ENCODE measurements at places on chromosomes 6 and 20. TPM values are rescaled to one million over a fixed set of nuclear protein-coding genes. Genes with fewer than 3 reads are reported as not detected.

Gene DEFB132
- total RNA-seq, result not detected

DNA sequence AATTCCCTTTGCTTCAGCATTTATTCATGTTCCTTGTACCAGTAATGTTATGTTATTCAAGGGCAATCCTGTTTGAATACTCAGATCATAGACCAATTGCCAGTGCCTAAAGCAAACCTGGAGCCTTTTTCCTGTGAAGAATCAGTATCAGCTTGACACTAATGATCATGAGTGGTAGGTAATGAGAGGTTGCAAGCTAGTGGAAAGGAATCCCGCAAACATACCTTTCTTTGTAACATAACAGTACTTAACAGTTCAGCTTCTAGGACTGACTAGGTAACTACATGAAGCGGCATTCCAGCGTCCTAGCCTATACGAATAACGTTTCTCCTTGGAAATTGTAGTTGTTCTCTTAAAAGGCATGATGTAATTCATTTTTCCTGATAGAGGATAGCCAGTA, 253.7 kb downstream of the TMEM242 start:
- no peak overlapping the region for H3K27ac ChIP-seq
- H3K27me3 ChIP-seq, result no peaks in the 10 kb centered on the region
- H3K4me3 ChIP-seq, result no peak overlapping the region
- H3K4me1 ChIP-seq, result peaks cover 39% of the 10 kb centered on the region
- no peak for DNase-seq

DNA sequence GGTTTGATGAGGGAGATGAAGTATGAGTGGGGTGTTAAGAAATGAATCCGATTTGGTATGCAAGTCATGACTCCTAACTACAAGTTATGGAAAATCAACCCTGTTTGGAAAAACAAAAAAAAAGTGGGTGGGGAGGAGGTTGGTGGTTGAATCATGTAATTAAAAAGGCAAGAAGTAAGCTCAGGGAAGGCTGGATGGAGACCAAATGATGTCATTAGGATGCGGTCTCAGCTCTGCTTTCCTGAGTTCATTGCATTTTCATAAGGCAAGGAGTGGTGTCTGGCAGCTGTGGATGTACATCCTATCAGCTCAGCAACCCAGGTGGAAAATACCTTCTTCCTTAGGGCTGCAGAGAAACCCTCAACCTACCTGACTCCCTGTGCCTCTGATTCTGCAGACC, 60.4 kb upstream of the AKAP12 start:
- H3K27ac ChIP-seq, result no peak overlapping the region
- H3K36me3 ChIP-seq, result no peaks in the 10 kb centered on the region
- H3K27me3 ChIP-seq, result peaks cover 23% of the 10 kb centered on the region
- H3K4me1 ChIP-seq, result no peaks in the 10 kb centered on the region

GRCh38 chr6:108446629-108447150, 114.0 kb upstream of the FOXO3 start:
- H3K36me3 ChIP-seq, result no peaks in the 10 kb centered on the region
- H3K27me3 ChIP-seq, result peaks cover 11% of the 10 kb centered on the region
- DNase-seq, result no peak
- peaks cover 20% of the 10 kb centered on the region for H3K4me1 ChIP-seq
- no peak overlapping the region for H3K27ac ChIP-seq

DNA sequence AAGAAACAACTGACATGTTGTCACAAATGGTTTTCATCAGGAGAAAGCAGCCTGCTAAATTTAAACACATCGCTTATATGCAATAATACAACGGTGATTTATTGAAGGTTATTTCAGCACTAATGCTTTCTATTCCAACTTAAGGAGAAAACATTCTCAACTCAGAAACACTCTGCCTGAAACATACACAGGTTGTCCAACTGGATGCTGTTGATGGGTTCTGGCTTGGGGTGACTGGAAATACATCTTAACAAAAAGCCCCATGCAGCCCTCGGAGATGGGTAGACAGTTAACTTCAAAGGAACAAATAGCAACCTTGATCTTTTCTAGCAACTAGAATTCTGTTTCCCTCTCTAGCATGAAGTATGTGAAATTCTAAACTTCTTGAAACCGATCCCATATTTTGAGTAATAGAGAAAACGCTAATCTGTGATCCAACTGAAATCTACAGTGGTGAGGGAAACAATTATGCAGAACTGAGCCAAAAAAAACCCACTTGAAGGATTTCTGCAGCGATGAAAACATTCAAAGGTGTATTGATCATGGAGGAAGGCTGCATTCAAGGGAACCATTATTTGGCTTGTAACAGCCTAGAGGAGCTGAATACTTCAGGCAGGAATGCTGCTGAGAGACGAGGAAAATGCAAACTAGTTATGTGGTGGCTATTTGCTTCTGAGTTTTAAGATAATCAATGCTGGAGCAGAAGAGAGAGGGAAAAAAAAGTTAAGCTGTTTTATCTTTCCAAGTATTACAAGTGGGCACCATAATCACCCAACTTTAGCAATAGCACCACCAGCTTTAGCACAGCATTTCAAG, 6.9 kb downstream of the ZMYND8 start:
- H3K27me3 ChIP-seq, result no peaks in the 10 kb centered on the region
- peaks cover 16% of the 10 kb centered on the region for H3K4me1 ChIP-seq
- no peak overlapping the region for H3K4me3 ChIP-seq
- no peak overlapping the region for H3K27ac ChIP-seq
- H3K36me3 ChIP-seq, result peaks cover 29% of the 10 kb centered on the region

- DNase-seq, result no peak
- no peaks in the 10 kb centered on the region for H3K36me3 ChIP-seq
Measured at GRCh38 chr6:16168858-16169257, 40.0 kb downstream of the MYLIP start.

Gene UBD
- total RNA-seq, result 0.31 TPM

GRCh38 chr6:122726649-122727048, 52.9 kb upstream of the FABP7 start:
- peaks cover 4% of the 10 kb centered on the region for H3K27me3 ChIP-seq
- H3K36me3 ChIP-seq, result no peaks in the 10 kb centered on the region
- no peak overlapping the region for H3K27ac ChIP-seq
- no peak for DNase-seq

- no peaks in the 10 kb centered on the region for H3K27me3 ChIP-seq
- H3K4me3 ChIP-seq, result no peak overlapping the region
- H3K36me3 ChIP-seq, result no peaks in the 10 kb centered on the region
- peaks cover 4% of the 10 kb centered on the region for H3K4me1 ChIP-seq
- no peak overlapping the region for H3K27ac ChIP-seq
- no peak for DNase-seq
Measured at GRCh38 chr6:143564484-143565017, 53.0 kb upstream of the FUCA2 start.

Gene RIN2
- not detected for total RNA-seq

DNA sequence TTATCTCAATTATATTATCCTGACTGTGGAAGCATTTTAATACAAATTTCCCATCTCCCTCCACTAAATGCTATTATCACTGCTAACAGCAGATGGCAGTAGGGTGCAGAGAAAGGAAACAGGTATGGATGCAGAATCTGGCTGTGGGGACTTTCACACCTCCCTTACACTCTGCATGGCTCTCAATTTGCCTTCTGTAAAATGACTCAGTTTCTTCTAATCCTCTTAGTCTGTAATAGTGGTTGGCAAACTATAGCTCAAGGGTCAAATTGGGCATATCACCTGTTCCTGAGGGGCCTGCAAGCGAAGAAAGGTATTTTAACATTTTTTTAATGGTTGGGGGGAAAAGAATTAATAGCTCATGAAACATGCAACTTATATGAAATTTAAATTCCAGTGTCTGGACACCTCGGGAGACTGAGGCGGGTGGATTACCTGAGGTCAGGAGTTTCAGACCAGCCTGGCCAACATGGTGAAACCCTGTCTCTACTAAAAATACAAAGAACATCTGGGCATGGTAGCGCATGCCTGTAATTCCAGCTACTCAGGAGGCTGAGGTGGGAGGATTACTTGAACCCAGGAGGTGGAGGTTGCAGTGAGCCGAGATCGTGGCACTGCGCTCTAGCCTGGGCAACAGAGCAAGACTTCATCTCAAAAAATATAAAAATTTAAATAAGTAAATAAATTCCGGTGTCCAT, 83.5 kb downstream of the ZMYND8 start:
- peaks cover 44% of the 10 kb centered on the region for H3K4me1 ChIP-seq
- no peaks in the 10 kb centered on the region for H3K27me3 ChIP-seq
- peak overlapping the region; percentile 96 for H3K27ac ChIP-seq
- H3K4me3 ChIP-seq, result peak overlapping the region; percentile 43

GRCh38 chr6:113202852-113203714, 654.1 kb upstream of the MARCKS start:
- no peak overlapping the region for H3K4me3 ChIP-seq
- no peak overlapping the region for H3K27ac ChIP-seq
- no peaks in the 10 kb centered on the region for H3K36me3 ChIP-seq
- no peak for DNase-seq
- no peaks in the 10 kb centered on the region for H3K4me1 ChIP-seq

Gene TSPO2
- total RNA-seq, result not detected

DNA sequence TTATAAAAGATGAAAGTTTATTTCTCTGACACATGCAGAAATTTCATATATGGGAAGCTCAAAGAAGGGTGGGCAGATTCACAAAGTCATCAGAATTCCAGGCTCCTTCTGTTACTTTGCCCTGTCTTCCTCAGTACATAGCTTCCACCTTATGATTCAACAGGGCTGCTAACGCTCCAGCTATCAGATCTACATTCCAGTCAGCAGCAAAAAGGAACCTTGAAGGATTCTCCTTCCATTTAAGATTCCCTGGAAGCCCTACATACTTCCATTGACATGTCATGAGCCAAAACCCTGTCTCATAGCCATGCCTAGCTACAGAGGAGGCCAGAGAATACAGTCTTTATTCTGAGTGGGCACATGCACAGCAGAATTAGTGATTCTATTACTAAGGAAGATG, 103.3 kb downstream of the NCR2 start:
- H3K36me3 ChIP-seq, result no peaks in the 10 kb centered on the region
- peaks cover 40% of the 10 kb centered on the region for H3K4me1 ChIP-seq
- peaks cover 5% of the 10 kb centered on the region for H3K27me3 ChIP-seq
- peak overlapping the region; percentile 38 for H3K27ac ChIP-seq
- no peak overlapping the region for H3K4me3 ChIP-seq

- H3K36me3 ChIP-seq, result no peaks in the 10 kb centered on the region
- no peak for DNase-seq
- H3K27ac ChIP-seq, result no peak overlapping the region
- H3K27me3 ChIP-seq, result peaks cover 10% of the 10 kb centered on the region
Measured at GRCh38 chr6:6538261-6538660, 50.3 kb upstream of the LY86 start.

DNA sequence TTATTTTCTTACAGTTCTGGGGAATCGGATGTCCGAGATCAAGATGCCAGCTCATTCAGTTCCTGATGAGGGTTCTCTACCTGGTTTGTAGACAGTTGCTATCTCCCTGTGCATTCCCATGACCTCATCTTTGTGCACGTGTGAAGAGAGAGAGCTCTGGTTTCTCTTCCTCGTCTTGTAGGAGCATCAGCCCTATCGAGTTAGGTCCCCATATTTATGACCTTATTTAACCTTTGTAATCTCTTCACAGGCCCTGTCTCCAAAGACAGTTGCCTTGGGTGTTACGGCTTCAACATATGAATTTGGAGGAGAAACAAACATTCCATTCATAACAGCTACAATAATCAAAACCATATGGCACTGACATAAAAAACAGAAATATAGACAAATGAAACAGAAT, 455.3 kb downstream of the HACE1 start:
- no peak overlapping the region for H3K27ac ChIP-seq
- DNase-seq, result no peak
- H3K36me3 ChIP-seq, result no peaks in the 10 kb centered on the region
- no peaks in the 10 kb centered on the region for H3K4me1 ChIP-seq
- no peaks in the 10 kb centered on the region for H3K27me3 ChIP-seq

Gene HSD17B8
- total RNA-seq, result 33.5 TPM

Gene MARCKS
- total RNA-seq, result 0.17 TPM

- no peaks in the 10 kb centered on the region for H3K36me3 ChIP-seq
- no peak overlapping the region for H3K27ac ChIP-seq
- H3K27me3 ChIP-seq, result peaks cover 15% of the 10 kb centered on the region
Measured at GRCh38 chr6:70171236-70171635, 131.6 kb downstream of the COL9A1 start.

DNA sequence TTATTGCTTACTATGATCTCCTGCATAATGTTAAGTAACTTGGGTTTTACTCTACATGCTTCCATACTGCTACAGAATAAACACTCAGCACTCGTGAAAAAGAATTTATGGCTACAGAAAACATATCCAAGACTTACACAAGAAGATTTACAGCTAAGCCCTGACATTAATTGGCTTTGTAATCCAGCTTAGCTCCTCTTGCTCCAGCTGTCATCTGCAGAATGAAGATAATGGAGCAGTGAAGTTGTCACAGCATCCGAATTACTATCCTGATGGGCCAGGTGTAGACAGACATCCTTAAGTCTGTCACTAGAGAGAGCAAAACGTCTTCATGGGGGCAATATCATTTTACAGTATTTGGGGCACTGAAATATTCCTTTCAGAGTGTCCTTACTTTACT, 155.3 kb downstream of the PRKN start:
- H3K27ac ChIP-seq, result no peak overlapping the region
- H3K27me3 ChIP-seq, result no peaks in the 10 kb centered on the region
- DNase-seq, result no peak
- no peak overlapping the region for H3K4me3 ChIP-seq
- no peaks in the 10 kb centered on the region for H3K4me1 ChIP-seq

- H3K4me3 ChIP-seq, result no peak overlapping the region
- no peak for DNase-seq
- peaks cover 44% of the 10 kb centered on the region for H3K27me3 ChIP-seq
- H3K36me3 ChIP-seq, result no peaks in the 10 kb centered on the region
Measured at GRCh38 chr6:44278315-44278714, 8.1 kb downstream of the TMEM151B start.

DNA sequence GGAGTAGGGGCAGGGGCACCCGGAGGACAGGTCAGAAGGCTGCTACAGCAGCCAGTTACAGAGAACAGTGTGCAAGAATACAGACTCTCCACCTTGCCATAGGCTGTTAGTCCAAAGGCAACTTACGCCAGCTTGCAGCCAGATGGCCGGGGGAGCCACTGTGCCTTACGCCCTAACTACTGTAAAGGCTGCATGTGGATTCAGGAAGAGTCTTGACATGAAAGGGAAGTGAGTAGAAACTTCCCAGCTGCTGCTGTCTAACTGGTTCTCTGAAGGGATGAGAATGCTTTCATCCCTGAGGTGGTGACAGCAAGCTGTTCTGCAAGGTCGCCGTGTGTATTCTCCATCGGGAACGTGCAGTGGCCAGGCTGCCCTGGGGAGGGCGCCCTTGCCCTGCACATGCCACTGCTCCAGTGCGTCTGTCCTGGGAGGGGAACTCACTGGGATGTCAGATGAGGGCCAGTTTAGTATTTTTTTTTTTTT, 46.1 kb downstream of the LYRM4 start:
- peaks cover 13% of the 10 kb centered on the region for H3K36me3 ChIP-seq
- H3K4me3 ChIP-seq, result no peak overlapping the region
- peaks cover 4% of the 10 kb centered on the region for H3K4me1 ChIP-seq
- H3K27ac ChIP-seq, result no peak overlapping the region
- H3K27me3 ChIP-seq, result no peaks in the 10 kb centered on the region

GRCh38 chr6:135269481-135269891, 88.4 kb downstream of the MYB start:
- no peak overlapping the region for H3K4me3 ChIP-seq
- no peak for DNase-seq
- peaks cover 3% of the 10 kb centered on the region for H3K4me1 ChIP-seq
- no peak overlapping the region for H3K27ac ChIP-seq
- H3K36me3 ChIP-seq, result no peaks in the 10 kb centered on the region
- no peaks in the 10 kb centered on the region for H3K27me3 ChIP-seq

GRCh38 chr6:39952167-39952566, 17.9 kb upstream of the MOCS1 start:
- no peak for DNase-seq
- H3K27me3 ChIP-seq, result peaks cover 6% of the 10 kb centered on the region
- H3K36me3 ChIP-seq, result no peaks in the 10 kb centered on the region
- H3K4me3 ChIP-seq, result no peak overlapping the region

- no peaks in the 10 kb centered on the region for H3K4me1 ChIP-seq
- no peak overlapping the region for H3K4me3 ChIP-seq
- H3K27me3 ChIP-seq, result peaks cover 7% of the 10 kb centered on the region
- no peaks in the 10 kb centered on the region for H3K36me3 ChIP-seq
Measured at GRCh38 chr6:7323074-7323473, 10.1 kb upstream of the SSR1 start.

Gene TBC1D22B
- total RNA-seq, result 15.1 TPM

Data from activated naive CD4-positive, alpha-beta T cell treated with anti-CD3 and anti-CD28 coated beads for 36 hours (primary cell).